ENCODE measurements at places on chromosomes 6 and 20.
A peak's percentile ranks its signal among the peaks of the same experiment; 100 is the strongest.

DNA sequence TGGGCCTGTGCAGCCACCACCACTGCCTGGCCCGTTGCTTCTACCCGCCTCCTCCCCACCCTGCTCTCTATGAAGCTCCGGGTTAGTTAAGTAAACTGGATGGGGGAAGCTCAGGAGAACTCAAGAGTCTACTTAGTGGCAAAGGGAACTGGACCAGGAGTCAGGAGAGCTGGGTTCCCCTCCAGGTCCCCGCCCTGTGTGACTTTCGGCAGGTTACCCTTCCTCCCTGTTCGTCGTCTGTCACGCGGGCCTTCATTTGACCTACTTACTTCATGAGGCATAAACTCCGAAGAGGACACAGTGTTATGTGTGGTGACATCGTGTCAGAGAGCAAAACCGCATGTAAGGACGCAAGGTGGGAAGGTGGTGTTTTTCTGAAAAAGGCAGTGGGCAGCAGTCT is 75.3 kb downstream of the TCP11 start:
- no peak for DNase-seq

GRCh38 chr20:3972161-3972560 is 43.2 kb downstream of the RNF24 start:
- no peak for DNase-seq

- peak; percentile 79 for DNase-seq
Observed at GRCh38 chr20:407953-408842, at the start of gene RBCK1. RBCK1 (plus strand) TSS chr20:408299; CDS start chr20:408758, 459 bp downstream.

DNA sequence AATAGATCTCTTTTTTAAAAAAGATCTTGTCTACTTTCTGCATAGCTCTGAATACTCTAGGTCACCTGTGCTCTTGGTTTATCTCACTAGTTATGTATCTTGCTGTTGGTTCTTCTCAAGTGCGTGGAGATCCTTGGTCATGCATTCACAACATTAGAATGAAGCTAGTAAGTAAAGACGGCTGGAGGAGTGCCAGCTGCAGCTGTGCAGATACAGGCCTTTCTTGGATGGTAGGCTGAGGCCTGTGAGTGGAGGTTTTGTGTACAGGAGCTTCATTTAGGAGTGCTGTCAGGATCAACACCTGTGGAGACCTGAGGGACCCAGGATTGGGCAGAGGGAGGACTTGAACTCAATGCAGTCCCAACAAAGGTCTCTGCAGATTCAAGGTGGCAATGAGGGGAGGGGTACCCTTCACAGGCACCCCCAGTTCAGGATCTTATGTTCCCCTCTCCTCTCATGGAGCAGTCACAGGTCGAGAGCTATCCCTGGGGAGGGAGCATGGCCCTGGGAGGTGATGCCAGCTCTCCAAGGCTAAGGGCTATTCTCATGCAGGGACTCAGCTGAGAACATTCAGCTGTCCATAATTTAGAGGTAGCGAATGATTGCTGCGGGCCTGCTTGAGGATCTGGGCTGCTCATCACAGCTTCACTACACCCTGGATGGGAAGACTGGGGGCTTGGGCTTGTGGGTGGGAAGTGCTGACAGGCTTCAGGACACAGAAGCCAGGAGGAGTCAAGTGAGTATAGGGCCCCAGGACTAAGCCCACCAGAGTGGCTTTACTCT is 98.9 kb upstream of the ENPP5 start:
- DNase-seq, result peak; percentile 54

DNA sequence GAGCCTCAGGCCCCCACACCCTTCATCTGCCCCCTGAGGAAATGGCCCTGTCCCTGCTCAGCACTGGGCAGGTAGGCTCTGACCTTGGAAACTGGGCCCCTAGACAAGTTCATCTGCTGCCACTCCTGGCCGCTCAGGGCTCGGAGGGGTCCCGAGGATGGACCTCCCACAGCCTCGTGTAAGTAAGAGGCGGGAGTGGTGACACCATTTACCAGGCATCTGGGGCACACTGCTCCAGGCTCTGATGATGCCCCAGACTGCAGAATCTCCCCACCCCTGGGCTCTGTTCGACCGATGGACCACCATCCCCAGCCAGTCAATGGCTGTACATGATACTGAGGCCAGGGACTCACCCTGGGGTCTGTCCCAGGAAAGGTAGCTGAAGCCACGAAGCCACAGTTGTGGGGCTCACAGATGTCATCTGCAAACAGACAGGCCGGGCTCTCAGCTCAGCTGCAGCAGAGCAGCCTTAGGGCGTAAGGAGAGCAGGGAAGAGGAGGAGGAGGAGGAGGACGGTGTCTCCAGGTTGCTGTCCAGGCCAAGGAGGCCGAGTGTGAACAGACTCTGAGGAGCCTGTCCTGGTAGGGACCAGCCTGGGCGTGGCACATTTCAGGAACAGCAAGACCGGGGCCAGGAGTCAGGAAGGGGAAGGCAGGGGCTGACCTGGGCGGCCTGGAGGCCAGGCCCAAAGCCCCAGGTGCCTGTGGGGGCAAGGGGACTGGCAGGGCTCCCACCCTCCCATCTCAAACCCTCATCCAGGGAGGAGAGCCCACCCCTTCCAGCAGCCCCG is 300.4 kb downstream of the TAF4 start:
- DNase-seq, result no peak

DNA sequence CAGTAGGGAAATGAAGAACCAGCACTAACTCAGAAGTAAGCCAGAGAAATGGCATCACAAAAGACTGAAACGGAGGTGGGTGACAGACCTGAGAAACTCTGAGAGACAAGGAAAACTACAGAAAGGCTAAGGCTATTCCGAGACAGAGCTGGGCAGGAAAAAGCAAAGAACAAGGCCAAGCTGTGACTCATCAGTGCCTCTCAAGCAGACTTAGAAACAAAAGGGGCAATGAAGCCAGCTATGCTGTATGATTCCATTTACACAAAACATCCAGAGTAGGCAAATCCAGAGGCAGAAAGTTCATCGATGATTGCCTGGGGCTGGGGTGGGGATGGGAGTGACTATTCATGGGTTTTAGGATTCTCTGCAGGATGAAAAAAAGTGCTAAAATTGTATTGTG is 50.0 kb downstream of the SLC23A2 start:
- DNase-seq, result peak; percentile 89

GRCh38 chr6:148775161-148775560 is 28.3 kb downstream of the UST start:
- DNase-seq, result no peak

DNA sequence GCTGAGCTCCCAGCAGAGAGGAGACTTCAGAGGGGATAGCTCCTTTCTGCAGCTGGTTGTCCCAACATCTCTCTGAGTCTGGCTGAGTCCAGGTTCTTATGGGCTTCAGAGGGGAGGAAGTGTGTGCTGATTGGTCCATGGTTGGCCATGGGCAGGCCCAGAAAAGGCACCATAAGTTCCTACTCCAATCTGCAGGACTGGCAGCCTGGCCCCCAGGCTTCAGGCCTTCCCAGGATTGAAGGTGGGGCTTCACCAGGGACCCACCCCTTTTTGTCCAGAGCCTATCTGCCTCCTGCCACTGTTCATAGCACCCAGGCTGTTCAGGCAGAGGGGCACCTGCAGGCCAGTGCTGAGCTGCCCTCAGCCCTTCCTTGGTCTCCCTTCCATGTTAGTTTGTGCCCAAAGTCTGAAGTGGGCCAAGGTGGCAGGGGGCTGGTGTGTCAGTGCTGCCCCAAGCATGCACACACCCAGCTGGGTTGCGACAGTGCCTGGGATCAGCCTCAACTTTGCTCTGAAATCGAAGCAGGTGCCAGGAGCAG is 21.6 kb upstream of the TOP1 start:
- DNase-seq, result no peak

DNA sequence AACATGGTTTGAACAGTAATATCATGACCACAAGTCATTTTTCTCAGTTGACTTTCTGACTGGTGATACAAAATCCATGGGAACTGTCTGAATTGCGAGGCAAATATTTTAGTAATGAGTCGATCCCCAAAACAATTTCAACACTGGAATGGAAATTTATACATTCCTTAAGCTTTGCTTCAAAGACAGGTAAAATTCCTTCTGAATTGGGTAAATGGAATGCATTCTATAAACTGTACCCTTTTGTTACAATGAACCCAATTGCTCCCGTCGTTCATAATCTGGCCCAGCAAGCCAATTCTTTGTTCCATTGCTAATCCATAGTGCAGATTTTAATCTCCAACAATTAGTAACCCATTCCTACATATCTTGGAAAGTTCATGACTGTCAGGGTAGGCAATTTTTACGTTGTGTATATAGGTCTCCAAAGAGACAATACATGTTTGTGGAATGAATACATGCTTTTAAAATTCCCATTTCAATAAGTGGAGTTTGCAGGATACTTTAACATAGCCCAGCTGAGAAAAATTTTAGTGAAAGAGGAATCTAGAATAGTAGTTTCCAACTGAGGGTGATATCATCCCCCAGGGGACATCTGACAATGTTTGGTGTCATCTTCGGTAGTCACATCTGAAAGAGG is 32.7 kb downstream of the CYP24A1 start:
- DNase-seq, result no peak

DNA sequence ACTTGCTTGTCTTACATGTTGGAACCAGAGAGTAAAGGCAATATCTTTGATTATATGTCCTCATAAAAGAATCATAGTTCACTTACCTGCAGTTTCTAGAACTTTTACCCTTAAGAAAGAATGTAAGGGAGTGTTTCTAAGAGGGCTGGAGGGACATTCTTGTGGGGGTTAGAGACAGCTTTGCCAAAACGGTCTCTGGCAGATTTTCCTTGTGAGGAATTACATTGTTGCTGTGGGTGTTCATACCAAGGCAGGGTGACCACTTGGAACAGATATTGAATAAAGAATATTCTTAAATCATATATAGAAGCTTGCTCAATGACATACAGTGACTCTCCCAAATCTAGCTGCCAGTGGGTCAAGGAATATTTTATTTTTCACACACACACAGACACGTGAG is 517.6 kb upstream of the SOX4 start:
- no peak for DNase-seq

- DNase-seq, result no peak
Observed at GRCh38 chr20:53842301-53843099, 227.9 kb downstream of the BCAS1 start.

- DNase-seq, result no peak
Observed at GRCh38 chr20:13418263-13419229, 197.5 kb downstream of the ISM1 start.

DNA sequence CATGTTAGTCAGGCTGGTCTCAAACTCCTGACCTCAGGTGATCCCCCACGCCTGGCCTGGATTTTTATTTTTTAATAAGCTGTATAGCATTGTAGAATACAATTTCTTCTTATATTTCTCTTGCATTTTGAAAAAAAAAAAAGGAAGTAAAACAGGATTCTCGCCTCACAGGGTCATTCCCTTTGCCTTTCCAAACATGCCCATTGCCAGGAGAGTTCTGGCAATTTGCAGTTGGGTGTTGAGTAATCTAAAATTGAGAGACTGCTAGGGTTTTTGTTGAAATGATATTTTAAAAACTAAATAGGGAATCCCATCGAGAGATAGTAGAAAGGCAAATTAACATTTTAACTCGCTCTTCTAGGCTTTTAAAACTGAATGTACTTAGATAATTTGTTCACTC is 196.1 kb downstream of the JARID2 start:
- no peak for DNase-seq

GRCh38 chr6:6643398-6643797 is 54.9 kb downstream of the LY86 start:
- no peak for DNase-seq

DNA sequence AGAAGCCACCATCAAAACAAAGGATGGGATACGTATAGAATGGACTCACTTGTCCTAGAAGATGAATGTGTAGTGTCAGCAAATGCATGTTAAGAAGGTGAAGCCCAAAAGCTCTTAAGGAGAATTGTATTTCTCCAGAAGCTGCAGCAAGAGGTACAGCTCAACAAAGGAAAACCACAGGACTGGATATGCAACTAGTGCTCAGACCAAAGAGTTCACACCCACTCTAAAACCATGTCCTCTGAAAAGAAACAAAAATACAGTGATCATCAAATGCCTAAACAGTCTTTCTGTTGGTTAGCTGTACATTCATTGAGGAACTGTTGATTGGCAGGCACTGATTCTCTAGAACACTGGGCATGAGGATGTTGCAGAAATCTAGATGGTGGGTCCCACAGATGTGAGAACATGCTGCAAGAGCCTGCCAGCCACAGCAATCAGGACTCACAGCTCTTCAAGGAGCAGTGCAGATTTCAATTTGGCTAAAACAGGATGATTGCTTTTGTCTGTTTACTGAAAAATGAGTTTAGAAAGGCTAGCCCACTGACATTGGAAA is 94.6 kb downstream of the COL9A1 start:
- DNase-seq, result no peak

DNA sequence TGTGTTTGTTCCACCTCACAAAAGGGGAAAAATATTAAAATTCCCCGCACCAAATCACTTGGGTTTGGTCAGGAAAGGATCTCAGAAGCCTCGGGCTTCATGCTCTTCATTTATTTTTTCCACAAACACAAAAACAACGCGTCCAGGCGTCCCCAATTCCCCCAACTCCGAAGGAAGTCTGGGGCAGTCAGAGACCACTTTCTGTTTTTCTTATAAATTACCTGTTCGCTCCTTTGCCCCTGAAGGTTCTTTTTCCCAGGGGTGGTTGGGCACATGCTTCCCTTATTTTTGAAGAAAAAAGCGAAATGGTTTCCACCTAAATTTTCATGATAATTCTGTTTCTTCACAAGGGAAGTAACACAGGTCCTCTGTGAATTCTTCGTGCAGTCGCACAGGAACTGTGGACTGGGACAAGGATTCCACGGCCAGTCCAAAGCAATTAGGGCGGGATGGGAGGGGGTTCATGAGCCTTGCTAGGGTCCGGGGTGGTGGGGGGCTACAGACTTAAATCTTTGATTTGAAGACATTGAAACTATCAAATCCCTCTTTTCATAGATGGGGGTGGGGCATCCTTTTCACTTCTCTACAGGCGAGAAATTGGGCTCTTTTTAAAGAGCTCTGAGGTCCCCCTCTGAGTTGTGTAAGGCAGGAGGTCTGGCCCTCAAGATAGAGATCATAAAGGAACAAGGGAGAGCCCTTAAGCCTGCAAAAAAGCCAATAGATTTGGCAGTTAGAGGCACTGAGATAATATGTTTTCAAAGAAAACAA is 30.5 kb upstream of the HFE start:
- peak; percentile 35 for DNase-seq

- no peak for DNase-seq
Observed at GRCh38 chr6:144378437-144378836, 93.3 kb downstream of the UTRN start.

GRCh38 chr6:126945150-126945685 is 173.3 kb upstream of the RSPO3 start:
- DNase-seq, result no peak

DNA sequence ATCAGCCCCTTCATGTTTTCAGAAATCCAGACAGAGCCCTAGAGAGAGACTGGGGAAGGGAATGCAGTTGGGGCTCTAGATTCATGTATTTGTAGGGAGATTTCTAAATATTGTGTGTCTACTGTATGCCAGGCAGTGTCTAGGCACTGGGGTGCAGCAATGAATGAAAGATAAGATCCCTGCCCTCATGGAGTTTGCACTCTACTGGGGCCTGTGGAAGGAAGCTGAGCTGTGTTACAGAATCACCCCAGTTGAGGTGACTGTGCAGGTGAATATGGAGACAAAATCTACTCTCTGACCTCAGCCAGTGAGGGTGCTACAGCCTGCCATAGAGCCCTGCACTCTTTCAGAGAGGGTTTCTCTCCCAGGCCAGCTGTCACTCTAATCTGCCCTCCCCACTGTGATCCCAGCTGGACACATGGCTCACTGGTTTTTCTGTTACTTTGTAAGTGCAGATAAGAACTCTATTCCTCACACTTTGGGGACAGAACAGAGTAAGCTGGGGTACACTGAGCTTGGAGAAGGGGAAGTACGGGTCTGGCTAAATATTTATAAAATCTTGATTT is 69.2 kb upstream of the E2F3 start:
- DNase-seq, result no peak

- peak; percentile 89 for DNase-seq
Observed at GRCh38 chr20:11891077-11891775, 26.5 kb upstream of the BTBD3 start.

GRCh38 chr6:119138906-119139541 is 60.6 kb upstream of the FAM184A start:
- no peak for DNase-seq
